Ecto neural progenitor cell (in vitro differentiated cells): ENCODE measurements at places on chromosomes 11 and 22.

- DNase-seq, result no peak
Observed at GRCh38 chr11:109958131-109958820, 134.9 kb upstream of the ZC3H12C start.

- DNase-seq, result no peak
Observed at GRCh38 chr22:45934659-45935341, 42.2 kb downstream of the WNT7B start.

- DNase-seq, result no peak
Observed at GRCh38 chr11:102600666-102601065, 24.5 kb downstream of the MMP20 start.

- no peak for DNase-seq
Observed at GRCh38 chr22:17190702-17191101, 28.5 kb downstream of the ADA2 start.

DNA sequence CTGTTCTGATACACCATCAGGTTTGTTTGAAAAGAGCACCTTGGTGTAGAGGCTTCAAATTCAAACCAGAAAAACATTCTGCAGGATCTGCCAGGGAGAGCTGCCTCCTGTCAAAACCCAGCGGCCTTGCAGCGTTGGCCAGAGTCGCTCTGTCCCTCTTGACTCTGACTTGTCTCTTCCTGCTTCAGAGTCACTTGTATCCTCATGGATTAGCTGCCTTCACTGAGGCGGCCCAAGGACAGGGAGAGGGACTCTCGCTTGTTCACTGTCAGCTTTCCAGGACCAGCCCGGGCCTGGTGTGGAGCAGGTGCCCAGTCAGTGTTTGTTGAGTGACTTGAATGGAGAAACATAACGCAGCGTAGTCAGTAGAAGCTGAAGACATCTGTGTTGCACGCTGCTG, 18.0 kb downstream of the TBC1D22A start:
- DNase-seq, result no peak

GRCh38 chr22:31566484-31566883, 70.1 kb downstream of the SFI1 start:
- DNase-seq, result no peak
